Right renal cortex interstitium (tissue), 3 donors: ENCODE measurements at places on chromosomes 12 and 14. TPM values are rescaled to one million over a fixed set of nuclear protein-coding genes. Genes with fewer than 3 reads are reported as not detected.

GRCh38 chr14:24436355-24437019 lies 6.1 kb downstream of the SDR39U1 start:
- no peak for DNase-seq

DNA sequence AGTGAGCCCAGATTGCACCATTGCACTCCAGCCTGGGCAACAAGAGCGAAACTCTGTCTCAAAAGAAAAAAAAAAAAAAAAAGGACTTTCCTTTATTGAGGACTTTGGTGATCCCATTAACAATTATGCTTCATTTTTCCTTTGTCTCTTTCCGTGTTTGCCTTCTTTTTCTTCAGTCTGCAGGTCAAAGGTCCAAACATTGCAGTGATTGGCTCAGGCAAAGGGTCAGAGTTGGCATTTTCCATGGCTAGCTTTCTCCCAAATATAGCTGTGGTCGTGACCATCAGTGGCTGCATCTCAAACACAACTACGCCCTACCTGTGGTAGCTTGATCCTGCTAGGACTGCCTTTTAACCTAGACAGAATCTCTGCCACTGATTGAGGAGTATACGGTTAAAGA lies 7.0 kb upstream of the DNAL1 start:
- DNase-seq = no peak

Gene CIDEB
- polyA plus RNA-seq = 28.5 TPM

Gene SSPN
- 15.3 TPM for polyA plus RNA-seq

- DNase-seq = no peak
Measured at GRCh38 chr14:90999299-90999698, 61.1 kb downstream of the RPS6KA5 start.

GRCh38 chr14:47526591-47527244 lies 148.7 kb downstream of the MDGA2 start:
- DNase-seq = no peak

- DNase-seq = no peak
Measured at GRCh38 chr12:24697769-24698168, 251.1 kb downstream of the BCAT1 start.

Gene GMPR2
- polyA plus RNA-seq = 105 TPM

Gene CELA1
- not detected for polyA plus RNA-seq

- DNase-seq = no peak
Measured at GRCh38 chr12:98612696-98613334, 19.3 kb downstream of the SLC25A3 start.
